A673 (cell line): ENCODE measurements at places on chromosomes 2 and 18. TPM values are rescaled to one million over a fixed set of nuclear protein-coding genes. Genes with fewer than 3 reads are reported as not detected.

- peak; percentile 75 for DNase-seq
Observed at GRCh38 chr2:145380436-145381017, 860.6 kb upstream of the ZEB2 start.

GRCh38 chr2:235868224-235868623 is 300.0 kb downstream of the GBX2 start:
- DNase-seq = no peak

GRCh38 chr2:236080412-236080811 is 87.8 kb downstream of the GBX2 start:
- DNase-seq = no peak

DNA sequence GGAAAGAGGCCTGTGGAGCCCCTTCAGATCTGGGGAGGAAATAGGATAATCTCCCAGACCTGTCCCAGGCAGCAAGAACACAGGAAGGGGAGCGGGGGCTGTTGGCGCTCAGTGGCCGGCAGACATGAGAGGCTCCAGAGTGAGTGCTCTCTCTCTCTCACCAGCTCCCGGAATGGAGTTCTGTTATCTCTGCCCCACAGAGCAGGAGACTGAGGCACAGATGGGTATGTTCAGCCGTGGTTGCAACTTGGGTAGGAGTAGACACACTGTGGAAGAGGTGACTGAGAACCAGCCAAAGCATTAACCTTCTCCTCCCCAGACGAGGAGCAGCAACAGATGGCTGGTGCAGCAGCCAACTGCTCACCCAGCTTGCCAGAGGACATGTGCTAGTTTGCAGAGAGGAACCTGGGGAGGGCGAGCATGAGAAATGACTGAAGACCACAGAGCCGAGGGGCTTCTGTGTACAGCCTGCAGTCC is 82.0 kb downstream of the NRP2 start:
- DNase-seq = no peak

GRCh38 chr2:127044165-127044718 is 62.7 kb downstream of the BIN1 start:
- no peak for DNase-seq

- no peak for DNase-seq
Observed at GRCh38 chr18:40810372-40810771, 1144.7 kb upstream of the PIK3C3 start.

DNA sequence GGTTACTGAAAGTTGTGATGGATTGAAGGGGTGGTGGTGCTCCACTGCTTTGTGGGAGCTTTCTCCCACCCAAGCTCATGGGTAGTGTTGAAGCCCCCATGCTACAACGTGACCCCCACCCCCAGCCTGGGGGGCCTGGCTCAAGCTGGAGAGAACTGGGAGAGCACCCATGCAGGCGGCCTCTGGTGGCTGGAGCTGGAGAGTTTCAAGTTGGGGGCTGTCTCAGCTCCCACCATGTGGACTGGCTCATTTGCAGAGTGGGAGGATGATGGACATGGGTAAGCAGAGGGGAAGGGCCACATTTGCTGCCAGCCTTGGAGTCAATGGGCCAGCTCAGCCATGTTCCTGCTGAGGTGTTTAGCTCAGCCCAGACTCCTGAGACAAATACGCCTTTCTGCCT is 62.8 kb downstream of the INPP4A start:
- no peak for DNase-seq

GRCh38 chr2:46400016-46400415 is 79.3 kb upstream of the TMEM247 start:
- DNase-seq = no peak

- no peak for DNase-seq
Observed at GRCh38 chr2:109339519-109339966, 210.5 kb downstream of the SH3RF3 start.

DNA sequence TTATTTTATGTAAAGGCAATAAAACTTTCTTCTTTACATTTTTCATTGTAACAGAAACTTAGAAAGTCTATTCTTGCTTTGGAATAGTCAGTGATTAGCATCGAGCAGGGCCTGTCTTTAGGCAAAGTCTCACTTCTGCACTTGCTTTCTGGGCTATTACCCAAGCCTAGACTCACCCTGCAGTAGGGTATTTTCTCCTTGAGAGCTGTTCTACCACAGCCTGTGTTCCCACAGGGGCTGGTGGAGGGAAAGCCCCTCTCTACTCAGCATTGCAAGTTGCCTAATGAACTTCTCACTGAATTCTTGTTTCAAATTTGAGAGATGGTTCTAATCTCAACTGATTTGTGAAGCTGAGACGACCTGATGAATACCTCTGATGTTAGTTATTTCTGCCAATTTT is 111.7 kb upstream of the KLHL14 start:
- no peak for DNase-seq

- no peak for DNase-seq
Observed at GRCh38 chr2:176854878-176855277, 357.7 kb upstream of the HNRNPA3 start.

DNA sequence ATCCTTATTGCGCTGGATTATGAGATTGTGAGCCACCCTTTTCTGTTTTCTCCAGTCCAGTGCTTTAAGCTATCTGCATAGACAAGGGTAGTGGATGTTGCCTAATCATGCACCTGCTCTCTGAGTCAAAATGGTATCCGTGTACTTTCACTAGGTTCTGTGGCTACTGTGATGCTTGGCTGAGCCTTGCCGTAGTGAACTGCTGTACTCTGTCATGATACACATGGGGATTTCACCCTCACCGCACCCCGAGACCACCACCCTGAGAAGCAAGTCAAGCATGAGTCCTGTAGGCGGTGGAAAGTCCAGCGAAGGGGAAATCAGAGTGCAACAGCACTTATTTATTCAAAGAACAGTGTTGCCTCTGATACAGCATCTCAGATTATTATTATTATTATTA is 55.0 kb downstream of the ARHGAP25 start:
- DNase-seq = no peak

DNA sequence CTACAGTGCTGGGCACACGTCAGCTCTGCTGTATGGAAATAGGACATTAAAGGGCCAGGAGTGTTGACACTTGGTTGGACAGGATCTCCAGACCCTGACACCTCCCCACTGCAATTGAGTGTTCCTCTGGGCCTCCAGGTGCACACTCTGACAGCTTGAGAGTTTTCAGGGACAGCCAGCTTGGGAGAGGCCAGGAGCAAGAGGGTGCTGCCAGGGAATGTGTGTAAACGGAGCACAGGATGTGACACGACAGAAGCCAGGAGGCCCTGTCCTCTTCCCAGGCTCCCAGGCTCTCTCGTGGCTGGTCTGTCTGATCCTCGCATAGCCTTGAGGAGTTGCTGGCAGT is 318.1 kb upstream of the HS6ST1 start:
- no peak for DNase-seq

GRCh38 chr2:211149731-211150130 is 593.3 kb downstream of the CPS1 start:
- DNase-seq = no peak

DNA sequence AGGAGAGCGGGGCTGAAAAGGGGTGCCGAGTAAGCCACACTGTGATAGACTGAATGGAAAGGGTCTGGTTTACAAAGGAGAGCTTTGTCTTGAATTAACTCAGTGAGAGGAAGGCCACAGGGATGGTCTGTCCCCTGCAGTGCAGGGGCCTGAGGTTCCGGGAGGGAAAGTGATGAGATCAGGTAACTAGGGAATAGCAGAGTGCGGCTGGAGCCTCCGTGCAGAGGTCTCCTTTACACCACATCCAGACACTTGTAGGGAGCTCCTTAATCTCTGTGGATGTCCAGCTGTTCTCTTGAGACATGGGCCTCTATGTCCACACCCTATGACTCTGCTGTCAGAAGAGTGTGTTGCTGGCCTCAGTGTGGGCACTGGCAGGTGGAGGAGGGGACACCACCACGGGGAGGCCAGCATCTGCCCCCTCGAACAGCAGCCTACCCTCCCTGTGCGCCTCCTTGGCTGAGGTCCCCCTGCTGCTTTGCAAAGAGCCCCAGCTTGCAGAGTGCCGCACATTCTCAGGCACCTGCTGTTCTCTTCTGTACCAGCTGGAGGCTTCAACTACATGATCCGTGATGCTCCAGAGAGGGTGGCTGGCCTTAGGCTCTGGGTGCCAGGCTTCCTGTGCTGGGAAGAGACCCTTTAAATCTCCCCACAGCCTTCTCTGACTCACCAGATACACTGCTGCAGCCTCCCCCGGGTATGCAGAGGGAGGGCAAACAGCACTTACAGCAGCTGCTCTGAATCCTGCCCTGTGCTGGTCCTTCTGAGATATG is 25.9 kb downstream of the ENOSF1 start:
- DNase-seq = no peak

GRCh38 chr2:240579071-240579762 is 7.3 kb upstream of the CAPN10 start:
- no peak for DNase-seq

Gene RAB31
- 6.1 and 8.1 TPM in 2 replicates for total RNA-seq

Gene NEU2
- total RNA-seq = not detected in 2 replicates

Gene INSIG2
- total RNA-seq = 13.3 and 15.3 TPM in 2 replicates

Gene TTC21B
- total RNA-seq = 83.0 TPM in 2 replicates

Gene TXNDC2
- 0.13 and 0.42 TPM in 2 replicates for total RNA-seq

Gene SERPINB11
- total RNA-seq = not detected in 2 replicates

Gene FAM237A
- not detected in 2 replicates for total RNA-seq

Gene C2orf15
- total RNA-seq = 0.56 TPM in 1 of 2 replicates, not detected in the other

Gene MAL
- total RNA-seq = not detected in 2 replicates

Gene TIGD1
- total RNA-seq = 9.0 and 9.8 TPM in 2 replicates

Gene RFX8
- total RNA-seq = not detected in 2 replicates
